Cerebellum (tissue), 4 donors: ENCODE measurements at places on chromosomes 2 and 18.
A peak's percentile ranks its signal among the peaks of the same experiment; 100 is the strongest.

DNA sequence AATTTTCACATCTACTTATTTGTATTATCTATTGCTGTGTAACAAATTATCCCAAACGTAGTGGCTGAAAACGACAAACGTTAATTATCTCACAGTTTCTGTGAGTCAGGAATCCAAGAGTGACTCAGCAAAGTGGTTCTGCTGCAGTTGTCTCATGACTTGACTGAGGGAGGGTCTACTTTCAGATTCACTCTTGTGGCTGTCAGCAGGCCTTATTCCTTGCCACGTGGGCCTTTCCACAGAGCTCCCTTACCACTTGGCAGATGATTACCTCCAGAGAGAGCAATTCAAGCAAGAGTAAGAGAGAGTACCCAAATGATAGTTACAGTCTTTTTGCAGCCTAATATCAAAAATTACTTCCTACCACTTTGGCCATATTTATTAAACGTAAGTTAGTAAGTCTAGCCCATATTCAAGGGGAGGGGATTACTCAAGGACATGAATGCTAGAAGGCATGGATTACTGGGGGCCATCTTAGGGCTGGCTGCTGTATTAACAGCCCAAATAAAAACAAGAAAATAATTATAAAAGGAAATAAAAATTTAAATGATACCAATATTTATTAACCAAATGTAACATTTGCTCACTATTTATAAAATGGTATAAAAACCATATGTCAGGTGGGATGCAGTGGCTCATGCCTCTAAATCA, 48.7 kb upstream of the NBEAL1 start:
- no peak for DNase-seq

- DNase-seq = no peak
Measured at GRCh38 chr2:112848833-112849232, 12.3 kb upstream of the IL1B start.

DNA sequence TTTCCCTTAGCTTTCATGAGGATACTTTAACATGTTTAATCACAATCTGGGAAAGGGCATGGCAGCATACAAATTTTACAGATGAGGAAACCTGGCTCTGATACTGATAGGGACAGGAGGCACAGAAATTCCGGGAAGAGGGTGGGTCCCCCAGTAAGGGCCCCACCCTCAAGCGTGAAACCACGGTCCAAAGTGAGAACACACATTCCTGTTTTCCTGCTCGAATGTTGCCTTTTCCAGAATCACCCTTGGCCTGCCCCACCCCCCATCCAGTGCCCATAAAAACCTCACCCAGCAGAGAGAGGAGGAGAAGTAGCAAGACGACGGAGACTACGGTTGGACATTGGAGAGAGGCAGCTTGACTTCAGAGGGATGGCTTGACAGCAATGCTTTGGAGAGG, 98.2 kb downstream of the HIBCH start:
- no peak for DNase-seq

DNA sequence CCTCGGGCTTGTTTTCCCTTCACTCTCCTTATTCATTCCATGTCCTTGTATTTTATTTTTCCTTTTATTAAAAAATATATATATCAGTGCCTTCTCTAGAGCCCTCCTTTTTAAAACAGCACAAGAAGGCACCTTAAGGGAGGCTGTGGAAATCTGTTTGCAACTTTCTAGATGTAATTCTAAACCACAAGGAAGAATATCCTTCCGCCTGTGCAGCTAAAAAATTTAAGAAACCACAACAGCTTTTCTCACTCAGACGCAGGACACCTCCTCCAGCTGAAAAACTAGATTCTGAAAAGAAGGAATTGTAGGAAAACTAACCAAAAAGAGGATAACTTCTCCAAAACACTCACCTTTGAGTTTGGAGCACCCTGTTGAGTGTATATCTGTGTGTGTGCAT, 142.2 kb downstream of the BCL11A start:
- DNase-seq = no peak

- no peak for DNase-seq
Measured at GRCh38 chr18:56112013-56112749, 524.2 kb upstream of the TCF4 start.

DNA sequence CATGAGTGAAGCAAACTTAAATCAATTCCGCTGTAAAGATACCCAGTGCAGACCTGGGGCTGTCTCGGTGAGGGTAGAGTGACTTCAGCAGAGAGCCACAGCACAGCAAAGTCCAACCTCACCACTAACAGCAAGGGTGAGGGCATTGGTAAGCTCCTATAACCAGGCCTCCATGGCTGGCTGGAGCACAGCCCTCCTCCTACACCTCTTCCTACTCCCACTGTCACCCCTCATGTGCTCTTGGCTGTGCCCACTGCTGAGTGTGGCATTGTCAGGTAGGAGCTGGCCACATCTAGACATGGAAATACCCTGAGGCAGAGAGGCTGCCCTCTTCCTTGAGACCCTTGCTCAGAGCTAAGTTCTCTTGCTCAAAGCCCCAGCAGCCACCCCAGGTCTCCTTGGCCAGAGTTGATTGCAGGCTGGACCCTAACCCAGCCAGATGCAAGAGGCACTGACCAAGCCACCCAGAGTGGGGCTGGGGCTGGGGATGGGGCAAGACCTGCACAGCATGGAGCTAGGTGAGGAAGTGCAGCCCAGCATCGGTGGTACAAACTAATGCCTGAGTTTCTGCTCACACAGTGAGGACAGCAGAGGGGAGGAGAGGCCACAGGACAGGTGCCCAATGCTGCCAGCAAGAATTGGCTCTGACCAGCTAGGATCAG, 77.6 kb upstream of the RAB6C start:
- DNase-seq = no peak

- DNase-seq = no peak
Measured at GRCh38 chr2:29174937-29175336, 59.7 kb downstream of the CLIP4 start.

- DNase-seq = no peak
Measured at GRCh38 chr2:187224989-187225388, 223.1 kb downstream of the CALCRL start.

- peak; percentile 82 for DNase-seq
Measured at GRCh38 chr2:127080938-127081755, 25.8 kb downstream of the BIN1 start.

DNA sequence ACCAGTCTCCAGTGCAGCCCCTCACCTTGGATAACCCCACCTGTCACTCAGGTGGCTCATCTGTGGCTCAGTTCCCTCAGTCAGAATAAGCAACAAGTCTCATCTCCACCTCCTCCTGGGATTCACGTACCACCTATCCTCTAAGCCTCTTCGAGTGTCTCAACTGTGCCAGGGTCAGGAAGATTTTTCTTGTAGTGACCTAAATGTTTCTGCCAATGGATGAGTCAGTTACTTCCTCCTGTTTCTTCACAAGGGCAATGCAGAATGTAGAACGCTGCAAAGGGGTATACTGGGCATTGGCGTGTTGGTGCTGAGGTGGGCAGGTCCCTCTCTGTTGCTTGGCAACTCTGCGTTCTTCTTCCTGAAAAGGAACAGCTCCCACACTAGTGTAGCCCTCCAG, 213.3 kb upstream of the CXCR4 start:
- DNase-seq = no peak

DNA sequence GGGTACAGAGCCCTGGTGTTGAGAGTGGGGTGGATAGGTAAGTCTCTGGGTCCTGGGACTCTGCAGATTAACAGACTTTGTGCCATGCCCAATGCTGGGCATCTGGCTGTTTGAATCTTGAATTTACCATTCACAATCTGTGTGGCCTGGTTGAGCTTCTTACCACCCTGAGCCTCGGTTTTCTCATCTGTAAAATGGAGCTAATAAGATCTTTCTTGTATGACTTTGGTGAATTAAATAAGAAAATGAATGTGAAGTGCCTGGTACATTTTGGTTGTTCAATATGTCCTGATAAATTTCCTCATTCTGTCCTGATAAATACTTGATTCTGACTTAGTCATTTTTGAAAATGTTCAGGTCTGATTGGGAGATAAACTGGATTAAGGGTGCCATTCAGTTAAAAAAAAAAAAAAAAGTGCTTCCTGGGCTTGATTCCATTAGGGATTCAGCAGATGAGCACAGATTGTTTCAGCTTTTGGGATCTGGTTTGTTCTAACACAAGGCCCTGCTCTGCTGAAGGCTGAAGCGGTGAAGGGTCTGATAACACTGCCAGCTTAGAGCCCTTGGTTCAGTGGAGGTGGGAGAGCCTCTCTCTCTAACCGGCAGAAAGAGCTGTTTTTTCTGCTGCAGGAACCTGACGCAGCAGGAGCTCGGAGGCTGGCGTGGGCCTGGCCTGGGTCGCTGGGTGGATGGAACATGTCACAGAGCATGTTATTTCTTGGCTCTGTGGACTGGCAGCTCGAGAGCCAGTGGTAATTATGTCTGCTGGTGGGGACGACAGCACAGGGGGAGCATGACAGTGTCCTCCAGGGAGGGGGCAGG, 84.5 kb upstream of the MCFD2 start:
- DNase-seq = no peak

DNA sequence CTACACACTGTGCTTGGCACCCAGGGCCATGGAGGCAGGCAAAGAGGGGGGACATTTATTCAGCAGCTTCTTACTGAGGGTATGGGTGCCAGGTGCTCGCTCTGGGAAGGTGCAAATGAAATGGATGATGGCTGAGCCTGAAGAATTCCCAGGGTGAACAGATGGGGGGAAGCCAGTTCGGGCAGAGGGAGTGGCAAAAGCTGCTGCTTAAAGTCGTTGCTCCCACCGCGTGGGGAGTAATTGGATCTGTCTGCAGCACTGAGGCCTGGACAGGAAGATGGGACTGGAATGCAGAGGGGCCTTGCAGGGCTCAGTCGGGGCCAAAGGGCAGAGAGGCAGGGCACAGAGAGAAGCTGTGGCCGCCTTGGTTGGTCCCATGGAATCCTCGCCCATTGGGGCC, 51.2 kb downstream of the NEDD4L start:
- DNase-seq = no peak

DNA sequence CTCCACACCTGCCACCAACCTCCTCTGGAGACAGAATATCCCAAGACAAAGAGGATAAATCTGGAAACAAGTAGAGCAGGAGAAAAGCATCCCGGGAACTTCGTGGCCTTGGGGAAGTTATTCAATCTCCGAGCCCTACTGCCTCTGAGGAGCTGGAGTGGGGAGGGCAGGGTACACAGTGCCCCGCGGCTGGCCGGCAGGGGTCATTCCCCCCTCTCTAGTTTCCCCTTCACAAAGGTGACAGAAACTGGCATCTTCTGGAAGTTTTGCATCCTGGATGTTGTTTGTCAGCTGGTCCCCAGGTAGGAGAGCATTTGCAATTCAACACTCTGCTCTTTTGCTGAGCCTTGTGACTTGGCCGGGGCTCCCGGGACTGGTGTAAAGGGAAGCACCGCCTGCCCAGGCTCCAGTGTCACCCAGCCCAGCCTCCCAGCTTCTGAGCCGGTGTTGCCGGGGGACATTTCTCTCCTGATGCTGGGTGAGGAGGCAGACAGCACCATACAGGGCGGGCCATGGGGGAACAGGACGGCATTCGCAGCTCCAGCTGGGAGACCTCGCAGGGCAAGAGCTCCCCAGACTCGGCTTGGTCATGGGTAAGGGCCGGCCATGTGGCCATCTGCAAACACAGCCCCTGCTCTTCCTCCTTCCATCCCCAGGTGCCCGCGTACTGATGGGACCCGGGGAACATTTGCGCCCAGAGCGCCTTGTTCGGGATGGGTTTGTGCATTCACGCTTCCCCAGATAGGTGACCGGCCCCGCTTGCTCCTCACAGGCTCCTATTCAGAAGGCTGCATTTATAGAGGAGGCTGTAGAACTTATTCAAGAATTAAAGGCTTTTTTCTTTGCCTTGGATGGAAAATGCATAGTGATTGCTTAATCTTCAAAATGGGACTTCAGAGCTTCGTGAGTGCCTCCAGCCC, 7.4 kb upstream of the NTSR2 start:
- peak; percentile 58 for DNase-seq

DNA sequence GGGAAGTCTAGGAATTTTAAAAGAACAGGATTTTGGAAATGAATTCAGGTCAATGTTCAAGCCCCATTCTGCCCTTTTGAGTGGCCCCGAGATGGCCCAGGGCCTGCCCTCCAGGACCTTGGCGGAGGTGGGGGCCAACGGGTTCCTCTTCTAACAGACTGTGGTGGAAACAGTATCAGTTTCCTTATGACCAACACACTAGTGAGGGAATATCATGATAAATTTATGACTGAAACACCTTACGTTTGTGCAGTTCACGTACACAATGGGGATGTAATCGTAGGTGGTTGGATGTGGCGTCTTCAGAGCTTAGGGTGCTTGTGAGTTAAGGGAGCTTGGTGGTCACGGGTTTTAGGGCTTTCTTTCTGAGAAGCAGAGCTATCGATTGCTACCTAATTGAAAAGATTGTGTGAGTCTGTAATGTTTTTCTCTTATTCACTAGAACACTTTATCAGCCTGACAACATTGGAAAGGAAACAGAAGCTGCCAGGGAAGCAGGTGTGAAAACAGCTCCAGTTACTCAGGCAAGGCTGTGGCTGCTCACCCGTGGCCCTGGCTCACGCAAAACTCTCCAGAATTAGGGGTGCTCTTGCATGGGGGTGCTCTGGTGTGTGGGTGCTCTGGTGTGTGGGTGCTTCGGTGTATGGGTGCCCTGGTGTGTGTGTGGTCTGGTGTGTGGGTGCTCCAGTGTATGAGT, 165.3 kb downstream of the SNTG2 start:
- no peak for DNase-seq
